ENCODE measurements at places on chromosomes 2 and 18. TPM values are rescaled to one million over a fixed set of nuclear protein-coding genes. Genes with fewer than 3 reads are reported as not detected.

Gene DES
- not detected for polyA plus RNA-seq

- DNase-seq, result no peak
Measured at GRCh38 chr2:119242276-119243119, 18.9 kb downstream of the STEAP3 start.

DNA sequence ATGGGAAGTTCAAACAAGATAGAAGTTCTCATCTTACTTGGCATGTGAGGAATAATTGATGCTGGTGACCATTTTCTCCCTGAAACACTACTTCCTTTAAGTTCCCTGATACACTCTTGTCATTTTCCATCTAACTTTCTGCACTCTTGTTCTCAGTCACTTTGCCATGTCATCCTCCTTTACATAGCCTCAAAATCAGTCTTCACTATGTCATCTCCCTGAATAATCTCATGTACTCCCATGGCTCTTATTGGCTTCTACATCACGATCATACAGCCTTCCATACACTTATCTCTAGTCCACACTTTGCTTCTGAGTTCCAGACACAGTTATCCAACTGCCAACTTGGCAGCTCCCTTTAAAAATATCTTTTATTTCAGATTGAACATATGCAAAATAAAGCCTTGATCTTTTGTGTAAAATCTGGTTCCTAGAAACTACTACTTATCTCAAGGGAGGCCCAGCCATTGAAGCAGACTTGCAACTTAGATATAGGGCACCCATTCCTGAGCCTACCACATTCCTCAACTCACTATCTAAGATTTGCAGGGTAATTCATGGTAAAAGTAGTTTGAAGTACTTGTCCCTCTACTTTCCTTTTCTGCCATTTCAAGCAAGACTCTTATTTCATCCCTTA lies 1070.2 kb upstream of the NXPH2 start:
- DNase-seq, result no peak

GRCh38 chr2:188307850-188308283 lies 16.2 kb downstream of the GULP1 start:
- DNase-seq, result no peak
